Stimulated activated CD4-positive, alpha-beta T cell treated with anti-CD3 and anti-CD28 coated beads, Interleukin-4, amount 100 ng/mL, for 1 hour (primary cell): ENCODE measurements at places on chromosomes 7 and 10.

DNA sequence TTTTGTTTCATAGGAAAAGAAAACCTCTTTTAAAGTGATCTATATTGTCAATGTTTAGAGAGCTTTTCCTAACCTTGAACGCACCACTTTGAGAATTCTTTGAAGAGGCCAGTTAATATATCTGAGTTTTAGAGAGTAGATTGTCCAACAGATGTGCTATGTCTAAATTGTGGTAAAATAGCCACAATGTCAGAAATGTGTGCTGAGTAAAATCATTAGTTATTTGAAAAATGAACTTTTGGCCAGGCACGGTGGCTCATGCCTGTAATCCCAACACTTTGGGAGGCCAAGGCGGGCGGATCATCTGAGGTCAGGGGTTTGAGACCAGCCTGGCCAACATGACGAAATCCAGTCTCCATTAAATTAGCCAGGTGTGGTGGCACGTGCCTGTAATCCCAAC is 61.6 kb upstream of the KIAA1217 start:
- no peak for DNase-seq

DNA sequence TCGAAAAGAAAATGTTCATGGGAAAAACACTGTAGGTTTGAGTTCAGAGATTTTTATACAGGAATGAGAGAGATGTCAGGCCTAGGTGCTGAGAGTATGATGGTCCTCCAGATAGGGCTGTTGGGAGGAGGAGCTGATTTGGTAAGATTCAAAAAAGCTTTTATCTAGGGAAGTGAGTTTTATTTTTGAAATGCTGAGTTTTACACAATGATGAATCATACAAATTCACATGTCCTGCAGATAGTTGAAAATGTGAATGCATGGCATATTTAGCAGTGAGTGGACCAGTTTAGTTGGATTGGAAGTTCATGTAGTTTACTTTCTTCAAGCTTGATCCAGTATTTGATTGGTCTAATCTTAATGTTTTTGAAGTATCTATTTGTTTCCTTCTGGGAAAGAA is 154.8 kb downstream of the LRRC4 start:
- no peak for DNase-seq

DNA sequence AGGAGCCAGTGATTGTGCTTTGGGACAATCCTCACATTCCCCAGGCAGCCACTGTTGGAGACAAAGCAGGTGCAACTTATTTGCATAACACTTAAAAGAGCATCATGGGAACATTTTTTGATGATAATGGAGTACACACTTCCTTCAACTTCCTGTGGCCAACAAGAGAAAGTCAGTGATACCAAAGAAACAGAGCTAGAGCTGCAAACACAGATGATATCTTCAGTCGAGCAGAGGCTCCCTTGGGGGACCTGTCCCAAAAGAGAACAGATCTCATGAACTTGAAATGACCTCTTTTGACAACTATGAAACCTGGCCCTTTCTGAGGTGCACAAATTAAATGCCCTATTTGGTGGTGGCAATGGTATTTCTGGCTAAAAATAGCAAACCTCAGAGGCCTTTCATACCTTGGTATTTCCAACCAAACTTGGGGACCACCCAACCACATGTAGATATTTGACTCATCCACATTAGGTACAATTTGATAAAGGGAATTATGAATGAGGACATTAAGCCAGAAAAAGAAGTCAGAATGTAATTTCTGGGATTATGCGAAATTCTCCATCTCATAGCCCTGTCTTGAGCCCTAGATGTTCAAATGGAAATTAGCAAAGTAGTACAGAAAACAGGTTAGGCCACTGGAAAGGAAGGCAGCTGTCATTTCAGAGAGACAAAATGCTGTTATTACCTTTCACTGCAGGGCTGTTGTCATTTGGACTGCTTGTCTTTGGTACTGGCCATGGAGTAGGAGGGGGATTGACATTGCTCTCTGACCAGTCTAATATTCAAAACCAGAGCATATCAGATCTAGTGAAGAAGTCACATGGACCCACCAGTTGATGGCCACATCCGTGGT is 146.2 kb downstream of the ICA1 start:
- no peak for DNase-seq

- DNase-seq, result no peak
Observed at GRCh38 chr10:29966269-29966668, 93.1 kb downstream of the JCAD start.

- DNase-seq, result no peak
Observed at GRCh38 chr7:123148813-123149212, 51.0 kb downstream of the SLC13A1 start.

DNA sequence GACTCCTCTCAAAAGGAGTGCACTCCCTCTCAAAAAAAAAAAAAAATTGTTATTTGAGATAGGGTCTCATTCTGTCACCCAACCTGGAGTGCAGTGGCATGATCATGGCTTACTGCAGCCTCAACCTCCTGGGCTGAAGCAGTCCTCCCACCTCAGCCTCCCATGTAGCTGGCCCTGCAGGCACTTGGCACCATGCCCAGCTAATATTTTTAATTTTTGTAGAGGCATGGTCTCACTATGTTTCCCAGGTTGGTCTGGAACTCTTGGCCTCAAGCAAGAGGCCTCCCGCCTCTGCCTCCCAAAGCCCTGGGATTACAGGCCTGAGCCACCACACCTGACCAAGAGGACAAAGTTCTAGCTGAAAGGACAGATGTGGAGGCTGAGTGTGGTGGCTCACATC is 120.3 kb downstream of the EPC1 start:
- DNase-seq, result no peak

- no peak for DNase-seq
Observed at GRCh38 chr10:100008708-100009282, 952 bp downstream of the DNMBP start.

DNA sequence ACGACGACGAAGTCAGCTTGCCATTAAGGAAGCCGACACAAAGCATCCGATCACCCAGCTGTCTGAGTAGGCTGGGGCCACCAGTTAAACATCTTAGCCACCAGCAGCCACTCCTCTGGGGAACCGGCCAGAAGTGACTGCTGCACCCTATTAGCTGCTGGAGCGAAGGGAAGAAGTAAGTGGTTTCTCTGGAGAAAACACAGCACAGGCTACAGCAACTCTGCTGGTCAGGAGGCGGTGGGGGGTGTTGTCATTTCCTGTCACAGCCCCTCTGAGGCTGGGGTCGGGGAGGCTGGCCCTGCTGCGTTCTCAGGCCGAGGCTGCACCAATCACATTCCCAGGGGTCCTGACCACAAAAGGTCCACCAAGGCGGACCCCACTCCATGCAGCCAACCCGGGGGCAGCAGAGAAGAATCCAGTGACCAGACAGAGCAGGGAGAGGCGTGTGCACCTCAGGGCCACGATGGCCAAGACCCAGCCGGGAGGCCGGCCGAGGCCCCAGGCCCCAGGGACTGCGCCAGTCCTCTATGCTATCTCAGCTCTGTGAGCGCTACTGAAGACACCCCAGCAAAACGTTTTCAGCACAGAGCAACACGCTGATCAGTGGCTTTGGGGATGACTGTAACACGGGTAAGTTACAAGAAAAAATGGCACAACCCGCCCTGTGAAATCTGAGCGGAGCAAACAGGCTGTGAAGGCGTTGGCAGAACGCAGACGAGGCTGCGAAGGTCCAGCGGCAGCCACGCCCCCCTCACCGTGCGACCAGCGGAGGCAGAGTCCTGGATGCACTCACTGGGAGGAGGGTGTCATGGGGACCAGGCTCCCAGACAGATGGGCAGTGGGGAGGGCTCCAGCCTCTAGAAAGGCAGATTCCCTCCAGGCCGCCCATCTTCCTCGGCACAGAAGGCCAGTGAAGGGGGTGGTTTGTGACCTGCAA is 24.8 kb downstream of the STK32C start:
- DNase-seq, result no peak

DNA sequence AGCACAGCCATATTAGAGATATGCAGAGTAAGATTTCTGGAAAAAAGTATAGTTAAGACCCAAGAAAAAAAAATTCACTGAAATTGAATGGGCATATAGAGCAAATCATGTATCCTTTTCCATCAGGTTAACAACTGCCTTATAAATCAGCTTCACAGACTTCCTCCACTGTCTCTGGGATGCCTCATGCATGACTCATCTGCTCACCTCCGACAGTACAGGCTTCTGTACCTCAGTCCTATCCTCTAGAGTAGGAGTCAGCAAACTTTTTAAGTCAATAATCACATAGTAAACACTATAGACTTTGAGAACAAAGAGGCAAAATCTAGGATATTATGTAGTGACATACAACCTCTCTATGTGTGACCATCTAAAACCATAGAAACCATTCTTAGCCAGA is 211.6 kb upstream of the SP8 start:
- no peak for DNase-seq

- no peak for DNase-seq
Observed at GRCh38 chr7:45874408-45875131, 1.7 kb upstream of the CCDC201 start.

DNA sequence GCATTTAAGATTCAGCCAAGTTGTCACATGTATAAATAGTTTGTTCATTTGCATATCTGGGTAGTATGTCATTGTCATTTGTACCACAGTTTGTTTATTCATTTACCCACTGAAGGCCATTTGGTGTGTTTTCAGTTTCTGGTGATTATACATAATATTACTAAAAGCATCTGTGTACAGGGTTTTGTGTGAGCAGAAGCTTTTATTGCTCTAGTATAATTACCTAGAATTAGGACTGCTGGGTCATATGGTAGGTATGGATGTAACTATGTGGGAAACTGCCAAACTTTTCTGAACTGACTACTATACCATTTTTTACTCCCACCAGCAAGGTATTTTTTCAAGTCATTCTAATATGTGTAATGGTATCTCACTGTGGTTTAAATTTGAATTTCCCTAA is 584.0 kb upstream of the GHITM start:
- DNase-seq, result no peak

GRCh38 chr7:71558806-71559613 is 427.1 kb downstream of the GALNT17 start:
- no peak for DNase-seq

DNA sequence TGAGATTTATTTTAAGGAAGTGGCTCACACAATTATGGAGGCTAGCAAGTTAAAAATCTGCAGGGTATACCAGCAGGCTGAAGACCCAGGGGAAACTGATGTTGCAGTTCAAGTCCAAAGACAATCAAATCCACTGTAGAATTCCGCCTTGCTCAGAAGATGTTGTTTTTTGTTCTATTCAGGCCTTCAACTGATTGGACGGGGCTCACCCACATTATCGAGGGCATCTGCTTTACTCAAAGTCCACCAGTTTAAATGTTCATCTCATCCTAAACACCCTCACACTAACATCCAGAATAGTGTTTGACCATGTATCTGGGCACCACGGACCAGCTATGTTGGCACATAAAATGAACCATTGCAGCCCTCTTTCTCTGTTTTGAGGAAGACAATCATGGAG is 211.2 kb upstream of the GPR26 start:
- DNase-seq, result no peak
